IMR-90 (cell line): ENCODE measurements at places on chromosomes 12 and 14. TPM values are rescaled to one million over a fixed set of nuclear protein-coding genes. Genes with fewer than 3 reads are reported as not detected.

LRIG3 gene
- total RNA-seq: 63.9 and 71.2 TPM in 2 replicates

NANOG gene
- total RNA-seq: not detected in 2 replicates

RND1 gene
- total RNA-seq: under 0.01 TPM in 1 of 2 replicates, not detected in the other

GRCh38 chr12:119649202-119649808, 18.6 kb upstream of the PRKAB1 start:
- no peak for DNase-seq
- H3K36me3 ChIP-seq: no peaks in the 10 kb centered on the region
- no peak overlapping the region for H3K27ac ChIP-seq
- H3K4me1 ChIP-seq: no peaks in the 10 kb centered on the region
- no peaks in the 10 kb centered on the region for H3K27me3 ChIP-seq

DNA sequence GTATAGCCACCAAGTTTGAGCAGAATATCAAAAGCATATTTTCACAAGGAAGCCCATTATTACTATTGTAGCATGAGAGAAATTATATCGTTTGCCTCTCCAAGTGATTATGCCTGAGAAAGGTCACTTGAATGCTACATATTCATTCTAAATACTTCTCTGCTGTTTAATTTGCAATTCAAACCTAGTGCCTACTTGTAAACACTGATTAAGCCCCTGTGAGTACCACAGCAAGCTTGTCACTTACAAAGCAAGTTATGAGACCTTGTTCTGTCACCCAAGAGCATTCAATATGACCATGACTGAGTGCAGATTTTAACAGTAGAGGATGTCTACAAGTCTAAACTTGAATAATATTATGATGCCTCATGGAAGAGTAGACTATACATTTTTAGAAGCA, 124.7 kb upstream of the SSTR1 start:
- no peaks in the 10 kb centered on the region for H3K27me3 ChIP-seq
- no peak for DNase-seq
- H3K4me1 ChIP-seq: peaks cover 2% of the 10 kb centered on the region; the same call in 1 of the 2 replicates
- H3K4me3 ChIP-seq: no peak overlapping the region
- no peaks in the 10 kb centered on the region for H3K36me3 ChIP-seq

- H3K4me3 ChIP-seq: peak overlapping the region; percentile 26
- peak; percentile 47 for DNase-seq
- H3K4me1 ChIP-seq: peaks cover 4% of the 10 kb centered on the region; the same call in 1 of the 2 replicates
- no peak overlapping the region for H3K27ac ChIP-seq
- H3K27me3 ChIP-seq: peaks cover 78% of the 10 kb centered on the region
These were observed 3.3 kb downstream of the COL2A1 start for GRCh38 chr12:48000878-48001504.

DNA sequence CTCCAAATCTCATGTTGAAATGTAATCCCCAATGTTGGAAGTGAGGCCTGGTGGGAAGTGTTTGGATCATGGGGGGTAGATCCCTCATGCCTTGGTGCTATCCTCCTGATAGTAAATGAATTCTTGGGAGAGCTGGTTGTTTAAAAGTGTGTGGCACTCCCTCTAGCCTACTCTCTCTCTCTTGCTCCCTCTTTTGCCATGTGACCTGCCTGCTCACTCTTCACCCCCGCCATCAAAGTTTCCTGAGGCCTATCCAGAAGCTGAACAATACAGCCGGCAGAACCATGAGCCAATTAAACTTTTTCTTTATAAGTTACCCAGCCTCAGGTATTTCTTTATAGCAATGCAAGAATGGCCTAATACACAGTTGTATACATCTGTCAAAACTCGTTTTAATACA, 62.5 kb downstream of the BCL2L14 start:
- no peaks in the 10 kb centered on the region for H3K4me1 ChIP-seq
- DNase-seq: no peak
- H3K27me3 ChIP-seq: no peaks in the 10 kb centered on the region

IPO8 gene
- total RNA-seq: 31.5 and 31.9 TPM in 2 replicates

CLMN gene
- total RNA-seq: under 0.01 and 0.18 TPM in 2 replicates

GLIPR1L1 gene
- total RNA-seq: not detected in 2 replicates

KRT2 gene
- total RNA-seq: not detected in 2 replicates

DNA sequence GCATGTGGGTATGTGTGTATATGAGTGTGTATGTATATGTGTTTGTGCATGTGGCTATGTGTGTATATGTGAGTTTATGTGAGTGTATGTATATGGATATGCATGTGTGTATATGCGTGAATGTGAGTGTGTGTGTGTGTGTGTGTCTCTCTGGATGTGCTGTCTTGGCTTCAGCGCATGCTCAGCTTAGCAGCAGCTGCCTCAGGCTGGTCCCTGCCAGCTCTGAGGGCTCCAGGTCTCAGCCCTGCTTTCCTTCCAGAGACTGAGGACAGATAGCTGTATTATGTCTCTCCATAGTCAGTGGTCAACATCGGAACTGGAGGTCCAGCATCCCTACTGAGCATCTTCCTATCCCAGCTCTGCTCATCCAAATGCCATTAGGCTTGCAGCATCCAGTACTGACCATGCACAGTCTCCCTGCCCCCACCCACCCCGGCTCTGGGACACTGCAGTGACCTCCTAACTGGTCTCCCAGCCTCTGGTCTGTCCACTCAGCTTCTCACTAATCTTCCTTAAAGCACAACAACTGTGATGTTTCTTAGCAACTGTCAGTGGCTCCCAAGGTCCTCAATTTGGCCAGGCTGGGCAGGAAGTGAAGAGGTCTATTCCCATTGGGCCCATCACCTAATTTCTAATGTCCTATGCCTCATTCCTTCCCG, 22.8 kb downstream of the FAIM2 start:
- H3K27me3 ChIP-seq: peaks cover 28% of the 10 kb centered on the region
- H3K4me3 ChIP-seq: no peak overlapping the region
- no peak overlapping the region for H3K27ac ChIP-seq
- H3K36me3 ChIP-seq: no peaks in the 10 kb centered on the region
- no peak for DNase-seq

- DNase-seq: no peak
- H3K4me3 ChIP-seq: no peak overlapping the region
- H3K4me1 ChIP-seq: no peaks in the 10 kb centered on the region
- no peak overlapping the region for H3K27ac ChIP-seq
- peaks cover 49% of the 10 kb centered on the region for H3K36me3 ChIP-seq
- H3K27me3 ChIP-seq: no peaks in the 10 kb centered on the region
These were observed 18.8 kb downstream of the CEP170B start for GRCh38 chr14:104883681-104884361.

GRCh38 chr12:10563002-10563401, 50.4 kb downstream of the MAGOHB start:
- no peaks in the 10 kb centered on the region for H3K4me1 ChIP-seq
- no peak for DNase-seq
- no peak overlapping the region for H3K4me3 ChIP-seq
- peaks cover 8% of the 10 kb centered on the region; the same call in 1 of the 2 replicates for H3K27me3 ChIP-seq
- H3K27ac ChIP-seq: no peak overlapping the region

- DNase-seq: peak; percentile 74
- peaks cover under 1% of the 10 kb centered on the region; the same call in 1 of the 2 replicates for H3K27me3 ChIP-seq
- H3K4me1 ChIP-seq: peaks cover 27% of the 10 kb centered on the region
- no peaks in the 10 kb centered on the region for H3K36me3 ChIP-seq
- peak overlapping the region; percentile 66; the same call in 1 of the 2 replicates for H3K27ac ChIP-seq
- H3K4me3 ChIP-seq: no peak overlapping the region
These were observed 99.2 kb downstream of the SCARB1 start for GRCh38 chr12:124764451-124764850.

DNA sequence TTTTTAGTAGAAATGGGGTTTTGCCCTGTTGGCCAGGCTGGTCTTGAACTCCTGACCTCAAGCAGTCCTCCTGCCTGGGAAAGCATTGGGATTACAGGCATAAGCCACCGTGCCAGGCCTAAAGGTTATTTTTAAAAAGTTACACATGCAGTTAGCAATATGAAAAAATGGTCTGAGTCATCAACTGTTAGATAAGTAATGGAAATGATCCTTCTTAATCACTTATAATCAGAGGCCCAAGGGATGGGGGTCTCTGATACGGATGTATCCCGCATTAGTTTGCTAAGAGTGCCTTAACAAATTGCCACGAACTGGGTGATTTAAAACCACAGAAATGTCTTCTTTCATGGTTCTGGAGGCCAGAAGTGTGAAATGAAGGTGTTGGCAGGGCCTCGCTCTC, 54.1 kb upstream of the FERMT2 start:
- peaks cover 6% of the 10 kb centered on the region for H3K4me1 ChIP-seq
- H3K27me3 ChIP-seq: no peaks in the 10 kb centered on the region
- peak; percentile 26 for DNase-seq
- no peaks in the 10 kb centered on the region for H3K36me3 ChIP-seq

GRCh38 chr12:53995378-53996239, 4.4 kb upstream of the HOXC9 start:
- no peak overlapping the region for H3K27ac ChIP-seq
- DNase-seq: no peak
- no peaks in the 10 kb centered on the region for H3K36me3 ChIP-seq
- no peak overlapping the region for H3K4me3 ChIP-seq
- H3K27me3 ChIP-seq: peaks cover 98% of the 10 kb centered on the region

TOMM20L gene
- total RNA-seq: not detected in 2 replicates

FOXN4 gene
- total RNA-seq: not detected in 2 replicates

DNA sequence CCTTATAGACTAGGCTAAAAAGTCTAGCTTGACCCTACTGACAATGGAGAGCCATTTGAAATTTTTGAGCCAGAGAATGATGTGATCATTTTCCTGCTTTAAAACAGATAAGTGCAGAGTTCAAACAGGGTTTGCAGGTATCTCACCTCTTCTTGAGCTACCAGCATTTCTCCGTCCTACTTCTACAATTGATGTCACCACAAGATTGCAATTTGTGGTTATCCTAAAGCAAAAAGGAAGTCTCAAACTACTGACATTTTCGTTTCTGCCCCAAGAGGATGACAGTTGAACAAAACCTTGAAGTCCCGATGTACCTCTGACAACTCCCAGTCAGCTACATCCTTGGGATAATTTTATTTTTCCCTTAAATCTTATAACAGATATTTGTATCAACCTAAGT, 86.7 kb downstream of the PTGER2 start:
- no peaks in the 10 kb centered on the region for H3K27me3 ChIP-seq
- no peak overlapping the region for H3K4me3 ChIP-seq
- H3K36me3 ChIP-seq: no peaks in the 10 kb centered on the region
- peak overlapping the region; percentile 85; the same call in 1 of the 2 replicates for H3K27ac ChIP-seq
- H3K4me1 ChIP-seq: peaks cover 19% of the 10 kb centered on the region

SLC2A13 gene
- 3.9 and 5.8 TPM in 2 replicates for total RNA-seq

- H3K27me3 ChIP-seq: peaks cover 17% of the 10 kb centered on the region
- H3K4me1 ChIP-seq: no peaks in the 10 kb centered on the region
- H3K4me3 ChIP-seq: no peak overlapping the region
- H3K27ac ChIP-seq: no peak overlapping the region
These were observed 19.0 kb downstream of the KIF5A start for GRCh38 chr12:57568838-57569237.

- H3K36me3 ChIP-seq: no peaks in the 10 kb centered on the region
- no peak for DNase-seq
- no peak overlapping the region for H3K27ac ChIP-seq
- H3K4me3 ChIP-seq: no peak overlapping the region
- H3K4me1 ChIP-seq: no peaks in the 10 kb centered on the region
These were observed 43.5 kb upstream of the NOS1 start for GRCh38 chr12:117404940-117405339.

SOS2 gene
- 10.9 and 13.1 TPM in 2 replicates for total RNA-seq

- peaks cover 6% of the 10 kb centered on the region for H3K4me1 ChIP-seq
- no peak overlapping the region for H3K27ac ChIP-seq
- peak; percentile 62 for DNase-seq
These were observed 283.3 kb upstream of the PWP1 start for GRCh38 chr12:107402041-107403022.

DNA sequence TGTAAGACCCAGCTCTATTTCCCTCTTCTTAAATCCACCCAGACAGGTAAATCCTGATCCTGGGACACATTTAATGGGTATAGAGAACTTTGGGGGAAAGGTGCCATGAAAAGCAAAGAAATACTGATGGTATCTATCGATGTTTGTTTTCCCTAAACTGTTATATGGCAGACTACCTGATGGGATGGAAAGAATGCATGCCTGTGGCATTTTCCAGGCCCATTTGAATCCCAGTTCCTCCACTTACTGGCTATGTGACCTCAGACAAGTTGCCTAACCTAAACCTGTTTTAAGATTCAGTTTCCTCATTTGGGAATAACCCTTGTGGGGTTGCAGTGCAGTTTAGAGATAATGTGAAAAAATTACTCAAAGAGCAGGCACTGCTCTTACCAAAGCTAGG, 404.5 kb downstream of the FUT8 start:
- DNase-seq: no peak
- no peaks in the 10 kb centered on the region for H3K36me3 ChIP-seq
- no peaks in the 10 kb centered on the region for H3K4me1 ChIP-seq
- peaks cover 12% of the 10 kb centered on the region for H3K27me3 ChIP-seq
- no peak overlapping the region for H3K4me3 ChIP-seq
- no peak overlapping the region for H3K27ac ChIP-seq

COCH gene
- total RNA-seq: 0.18 and 0.28 TPM in 2 replicates

EML5 gene
- 22.2 and 34.7 TPM in 2 replicates for total RNA-seq

IGF1 gene
- under 0.01 and 0.28 TPM in 2 replicates for total RNA-seq

GRCh38 chr14:65860956-65861611, 448.6 kb downstream of the FUT8 start:
- no peak for DNase-seq
- no peaks in the 10 kb centered on the region for H3K36me3 ChIP-seq
- H3K4me1 ChIP-seq: no peaks in the 10 kb centered on the region
- H3K27ac ChIP-seq: no peak overlapping the region
- no peaks in the 10 kb centered on the region for H3K27me3 ChIP-seq

HOXC5 gene
- total RNA-seq: not detected in 2 replicates

DNA sequence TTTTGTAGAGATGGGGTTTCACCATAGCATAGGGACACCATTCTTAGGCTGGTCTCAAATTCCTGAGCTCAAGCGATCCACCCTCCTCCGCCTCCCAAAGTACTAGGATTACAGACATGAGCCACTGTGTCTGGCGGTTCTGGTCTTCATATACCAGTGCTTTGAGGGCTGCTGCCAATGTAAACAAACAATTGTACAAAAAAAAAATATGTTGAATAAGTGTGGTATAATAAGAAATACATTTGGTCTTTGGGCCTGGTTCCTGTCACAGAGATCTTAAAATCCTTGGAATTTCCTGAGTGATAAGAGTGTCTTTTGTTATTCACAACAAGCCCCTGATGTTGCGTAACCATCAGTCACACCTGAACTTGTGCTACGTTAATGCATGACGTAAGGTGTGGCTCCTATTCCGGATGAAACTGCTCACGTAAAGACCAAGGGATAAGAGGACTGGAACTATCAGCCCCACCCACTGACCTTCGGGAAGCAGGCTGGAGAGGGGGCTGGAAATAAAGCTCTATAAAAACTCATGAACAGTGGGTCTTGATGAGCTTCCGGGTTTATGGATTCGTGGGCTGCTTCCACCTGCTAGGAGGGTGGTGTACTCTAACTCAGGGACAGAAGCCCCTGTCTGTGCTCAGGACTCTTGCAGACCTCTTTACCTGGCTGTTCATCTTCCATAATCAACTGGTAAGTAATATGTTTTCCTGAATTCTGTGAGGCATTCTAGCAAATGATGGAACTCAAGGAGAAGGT, 16.5 kb upstream of the RIMKLB start:
- H3K36me3 ChIP-seq: no peaks in the 10 kb centered on the region
- no peaks in the 10 kb centered on the region; the same call in 1 of the 2 replicates for H3K27me3 ChIP-seq
- no peak overlapping the region for H3K4me3 ChIP-seq
- DNase-seq: peak; percentile 43
- H3K27ac ChIP-seq: no peak overlapping the region

DNA sequence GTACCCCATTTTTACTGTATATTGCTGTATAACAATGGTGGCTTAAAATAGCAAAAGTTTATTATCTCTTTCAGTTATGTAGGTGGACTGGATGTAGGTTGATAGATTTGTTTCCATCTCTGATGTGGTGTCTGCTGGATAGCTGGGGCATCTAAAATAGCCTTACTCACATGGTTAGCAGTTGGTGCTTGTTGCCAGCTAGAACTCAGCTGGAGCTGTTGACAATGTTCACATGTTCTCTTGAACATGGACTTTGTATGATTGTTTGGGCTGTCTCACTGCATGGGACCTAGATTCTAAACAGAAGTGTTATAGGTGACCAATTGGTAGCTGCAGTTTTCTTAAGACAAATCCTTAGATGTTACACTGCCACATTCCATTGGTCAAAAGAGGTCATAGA, 126.9 kb downstream of the GPHN start:
- no peak for DNase-seq
- no peak overlapping the region for H3K4me3 ChIP-seq
- no peaks in the 10 kb centered on the region for H3K27me3 ChIP-seq
- no peaks in the 10 kb centered on the region; the same call in 1 of the 2 replicates for H3K4me1 ChIP-seq
